Muscle of arm (tissue), 14 donors: ENCODE measurements at places on chromosomes 3 and 15. TPM values are rescaled to one million over a fixed set of nuclear protein-coding genes. Genes with fewer than 3 reads are reported as not detected.

RETNLB gene
- not detected for polyA plus RNA-seq

- no peak for DNase-seq
These were observed 7.5 kb downstream of the RNF111 start for GRCh38 chr15:58994906-58995453.

DNA sequence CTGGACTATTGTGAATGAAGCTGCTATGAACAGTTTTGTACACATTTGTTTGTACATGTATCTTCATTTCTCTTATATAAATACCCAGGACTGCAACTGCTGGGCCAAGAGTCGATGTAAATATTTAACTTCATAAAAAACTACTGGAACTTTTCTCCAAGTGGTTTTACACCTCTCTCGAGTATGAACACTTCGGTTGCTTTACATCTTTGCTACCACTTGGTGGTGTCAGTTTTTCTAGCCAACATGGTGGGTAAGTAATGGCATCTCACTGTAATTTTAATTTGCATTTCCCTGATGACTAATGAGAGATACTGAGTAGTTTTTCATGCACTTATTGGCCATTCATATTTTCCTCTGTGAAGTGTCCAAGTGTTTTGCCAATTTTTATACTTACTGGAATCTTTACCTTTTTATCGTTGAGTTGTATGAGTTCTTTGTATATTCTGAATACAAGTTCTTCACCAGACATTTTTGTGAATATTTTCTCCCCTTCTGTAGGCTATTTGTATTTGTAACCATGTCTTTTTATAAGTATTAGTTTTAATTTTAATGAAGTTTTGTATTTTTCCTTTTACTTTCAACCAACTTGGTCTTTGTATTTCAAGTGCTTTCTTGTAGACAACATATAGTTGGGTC, 44.4 kb downstream of the PCOLCE2 start:
- DNase-seq = no peak

DNA sequence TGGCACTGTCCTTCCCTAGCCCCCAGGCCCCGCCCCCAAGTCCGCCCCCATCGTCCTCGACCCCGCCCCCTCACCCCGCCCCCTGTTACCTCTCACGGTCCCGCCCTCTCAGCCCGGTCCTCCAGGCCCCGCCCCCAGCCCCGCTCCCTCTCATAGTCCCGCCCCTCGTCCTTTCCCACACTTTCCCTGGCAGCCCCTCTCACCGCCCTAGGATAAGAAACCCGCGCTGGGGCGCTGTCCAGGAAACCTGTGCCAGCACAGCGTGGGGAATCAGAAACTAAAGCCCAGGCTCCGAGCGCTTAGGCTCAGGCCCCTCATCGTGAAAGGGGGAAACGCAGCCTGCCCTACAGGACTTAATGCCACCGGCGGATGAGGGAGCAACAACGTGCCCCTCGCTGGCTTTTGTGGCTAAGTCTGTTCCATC, 20.9 kb downstream of the TRPM1 start:
- DNase-seq = no peak

KCTD6 gene
- 14.5 TPM for polyA plus RNA-seq

FBN1 gene
- 248 TPM for polyA plus RNA-seq

CD200R1 gene
- polyA plus RNA-seq = 2.8 TPM

- no peak for DNase-seq
These were observed 16.5 kb downstream of the SPICE1 start for GRCh38 chr3:113498221-113499005.

ICE2 gene
- 36.6 TPM for polyA plus RNA-seq

DNA sequence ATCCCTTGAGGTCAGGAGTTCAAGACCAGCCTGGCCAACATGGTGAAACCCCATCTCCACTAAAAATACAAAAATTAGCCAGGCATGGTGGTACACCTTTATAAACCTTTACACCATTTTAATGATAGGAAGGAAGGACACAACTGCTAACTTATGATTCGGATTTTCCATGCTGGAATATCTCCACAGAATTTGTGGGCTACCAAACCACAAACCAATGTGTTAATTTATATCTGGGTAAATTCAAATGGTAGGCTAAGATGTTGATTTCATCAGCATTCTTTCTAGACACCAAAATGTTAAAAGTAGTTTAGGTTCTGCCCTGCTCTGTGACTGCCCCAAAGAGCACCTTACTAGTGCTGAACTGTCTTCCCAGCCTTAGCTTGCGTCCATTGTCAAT, 72.8 kb downstream of the POLQ start:
- DNase-seq = no peak

DNA sequence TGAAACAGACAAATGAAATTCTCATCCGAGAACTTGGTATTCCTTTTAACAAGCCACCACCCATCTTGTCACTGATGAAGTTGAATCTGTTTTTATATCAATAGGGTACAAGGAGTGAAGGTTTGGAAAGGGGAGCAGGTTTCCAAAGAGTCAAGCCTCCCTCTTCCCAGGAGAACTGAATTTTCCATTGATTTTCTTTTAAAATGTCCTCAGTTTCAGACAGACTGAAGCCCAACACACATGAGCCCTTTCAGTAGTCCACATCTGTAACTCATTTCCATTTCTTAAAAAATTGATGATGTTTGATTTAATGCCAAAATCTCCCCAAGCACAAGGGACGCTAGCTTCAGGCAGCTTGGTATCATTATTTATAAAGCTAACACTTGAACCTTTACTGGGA, 187.7 kb downstream of the FOXB1 start:
- DNase-seq = peak; percentile 38

EDC3 gene
- 22.2 TPM for polyA plus RNA-seq

DISP2 gene
- polyA plus RNA-seq = not detected

DNA sequence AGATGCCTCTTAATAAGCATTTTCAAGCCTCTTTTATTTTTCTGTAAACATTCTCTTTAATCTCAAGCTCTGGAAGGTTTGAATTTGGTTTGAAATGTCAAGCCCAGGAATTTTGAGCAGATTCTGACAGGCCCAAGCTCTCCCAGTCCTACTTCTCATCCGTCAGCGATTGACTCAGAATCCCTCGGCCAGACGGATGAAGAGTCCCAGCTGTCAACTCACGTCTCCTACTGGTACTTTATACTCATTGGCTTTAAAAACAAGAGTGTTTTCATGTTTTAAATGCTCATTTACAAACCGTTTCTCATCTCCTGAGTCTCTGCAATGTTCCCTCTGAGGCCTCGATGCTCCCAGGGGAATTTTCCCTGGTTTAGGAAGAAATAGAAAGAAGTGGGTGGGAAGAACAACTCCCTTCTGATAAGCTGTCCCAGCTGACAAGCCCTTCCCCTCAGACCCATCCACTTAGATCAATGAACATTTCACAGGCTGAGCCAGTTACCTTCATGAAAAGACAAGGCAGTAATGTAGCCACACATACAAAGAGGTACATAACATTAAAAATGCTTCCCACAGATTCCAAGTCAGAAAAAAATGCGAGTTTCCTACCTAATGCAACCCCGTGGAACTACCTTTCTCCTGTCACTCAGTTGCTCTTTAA, 478.2 kb upstream of the DPH6 start:
- no peak for DNase-seq

DNA sequence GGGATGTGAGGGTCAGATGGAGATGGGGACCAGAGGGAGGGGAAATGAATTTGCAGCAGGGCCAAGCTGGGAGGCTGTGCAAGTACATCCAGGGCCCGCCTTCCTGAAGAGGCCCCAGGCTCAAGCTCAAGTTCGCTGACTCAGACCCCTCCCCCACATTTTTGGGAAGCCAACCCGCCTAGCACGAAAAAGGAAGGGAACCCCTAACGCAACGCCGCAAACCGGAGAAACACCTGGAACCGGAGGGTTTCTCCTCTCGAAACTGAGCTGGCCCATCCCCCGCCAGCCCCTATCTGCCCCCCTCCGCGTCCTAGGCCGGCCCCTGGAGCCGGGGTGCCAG, 624 bp downstream of the AP3B2 start:
- DNase-seq = no peak

- DNase-seq = no peak
These were observed 894 bp upstream of the ANKRD63 start for GRCh38 chr15:40283615-40284300.

DNA sequence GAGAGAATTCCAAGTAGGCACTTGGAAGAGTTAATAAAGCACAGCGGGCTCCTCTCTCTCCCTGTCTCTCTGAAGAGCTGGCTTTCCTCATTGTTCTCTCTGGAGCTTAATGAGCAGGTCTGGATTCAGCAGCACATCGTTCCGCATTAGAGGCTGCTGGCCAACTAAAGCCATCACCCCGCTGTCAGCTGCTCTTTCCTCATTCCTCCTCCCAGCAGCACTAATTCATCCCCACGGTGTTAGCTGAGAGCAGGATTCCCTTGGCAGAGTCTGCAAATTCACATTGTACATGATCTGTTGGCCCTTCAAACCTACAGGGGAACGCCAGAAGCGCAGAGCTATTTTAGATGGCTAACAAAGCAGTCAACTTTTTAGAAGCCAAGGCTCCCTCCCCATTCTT, 44.2 kb downstream of the SGO1 start:
- peak; percentile 90 for DNase-seq

SLC22A14 gene
- 0.32 TPM for polyA plus RNA-seq

DNA sequence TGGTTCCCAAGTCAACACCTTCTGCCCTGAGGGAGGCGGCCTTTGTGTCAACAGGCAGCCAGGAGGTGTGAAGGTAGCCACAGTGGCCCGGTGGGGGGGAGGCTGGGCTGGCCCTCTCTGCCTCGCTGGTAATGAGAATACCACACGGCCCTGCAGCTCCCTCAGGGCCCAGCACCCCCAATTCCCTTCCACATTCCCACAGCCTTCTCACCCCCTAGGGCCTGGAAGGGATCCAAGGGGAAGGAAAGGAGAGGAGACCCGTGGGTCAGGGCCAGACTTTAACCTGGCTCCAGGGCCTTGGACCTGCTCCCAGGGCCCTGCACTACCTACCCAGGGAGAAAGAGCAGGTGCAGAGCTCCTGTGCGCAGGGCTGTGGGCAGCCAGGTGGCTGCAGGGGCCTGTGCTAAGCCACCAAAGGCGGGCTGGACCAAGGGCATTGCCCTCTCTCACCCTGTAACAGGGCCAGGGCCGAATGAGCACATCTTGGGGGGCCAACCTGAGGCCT, 8.7 kb upstream of the MESP2 start:
- DNase-seq = no peak

FGF12 gene
- polyA plus RNA-seq = 4.7 TPM

DNA sequence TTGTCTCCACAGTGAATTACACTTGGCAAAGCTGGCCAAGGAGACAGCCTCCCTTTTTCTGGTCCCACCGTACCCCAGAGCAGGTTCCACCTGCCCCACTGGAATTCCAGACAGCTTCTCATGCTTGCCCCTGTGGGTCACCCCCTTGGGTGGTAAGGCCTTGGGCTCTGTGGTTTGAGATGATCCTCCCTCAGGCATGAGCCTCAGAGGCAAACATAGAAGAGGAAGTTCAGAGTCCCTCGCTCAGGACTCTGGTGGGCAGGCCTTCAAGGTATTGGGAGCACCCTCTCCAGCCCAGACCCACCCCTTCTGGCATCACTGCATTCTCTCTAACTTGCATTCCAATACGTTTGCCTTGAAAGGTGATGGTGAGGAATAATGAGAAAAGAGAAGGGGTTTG, 17.6 kb upstream of the UBA7 start:
- no peak for DNase-seq

DNA sequence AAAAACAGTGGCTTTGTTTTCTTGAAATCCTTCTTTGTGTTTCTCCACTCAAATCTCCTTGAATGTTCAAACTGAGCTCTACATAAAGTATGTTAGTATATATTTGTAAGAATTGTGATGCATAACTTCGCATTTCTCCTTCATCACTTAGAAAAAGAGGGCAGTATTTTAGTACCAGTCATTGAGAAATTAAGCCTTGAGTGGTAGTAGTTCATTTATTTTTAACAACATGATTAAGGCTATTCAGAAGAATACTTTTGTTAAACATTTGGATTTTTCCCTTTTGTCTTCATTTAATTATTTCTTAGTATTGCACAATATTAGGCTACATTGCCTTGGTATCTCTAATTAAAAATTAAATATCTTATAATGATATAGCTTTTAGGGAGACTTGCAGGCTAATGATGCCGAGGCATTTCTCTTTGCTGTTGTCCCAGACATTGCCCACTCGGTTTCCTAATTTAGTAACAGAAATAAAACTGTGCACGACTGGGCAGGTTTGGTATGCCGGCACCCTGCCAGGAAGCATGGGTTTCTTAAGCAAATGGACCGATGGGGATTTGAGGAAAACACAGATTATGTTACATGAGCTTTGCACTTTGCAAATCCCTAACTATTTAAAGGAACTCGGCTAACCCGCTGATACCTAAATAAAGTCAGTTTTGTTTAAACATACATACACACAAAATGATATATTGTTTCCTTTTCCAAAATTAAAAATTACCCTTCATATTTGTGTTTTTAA, 54.7 kb downstream of the LRRC28 start:
- DNase-seq = peak; percentile 29

GRCh38 chr15:20353966-20354883, 187.4 kb downstream of the GOLGA6L6 start:
- no peak for DNase-seq

LSG1 gene
- 40.6 TPM for polyA plus RNA-seq
